ENCODE measurements at places on chromosomes 12 and 14. TPM values are rescaled to one million over a fixed set of nuclear protein-coding genes. Genes with fewer than 3 reads are reported as not detected.

- no peak overlapping the region for H3K4me3 ChIP-seq
- DNase-seq = no peak
- H3K4me1 ChIP-seq = no peaks in the 10 kb centered on the region
- H3K27ac ChIP-seq = no peak overlapping the region
- H3K27me3 ChIP-seq = no peaks in the 10 kb centered on the region
- no peaks in the 10 kb centered on the region for H3K36me3 ChIP-seq
These were observed 140.3 kb downstream of the SLC38A6 start for GRCh38 chr14:61121355-61121787.

DNA sequence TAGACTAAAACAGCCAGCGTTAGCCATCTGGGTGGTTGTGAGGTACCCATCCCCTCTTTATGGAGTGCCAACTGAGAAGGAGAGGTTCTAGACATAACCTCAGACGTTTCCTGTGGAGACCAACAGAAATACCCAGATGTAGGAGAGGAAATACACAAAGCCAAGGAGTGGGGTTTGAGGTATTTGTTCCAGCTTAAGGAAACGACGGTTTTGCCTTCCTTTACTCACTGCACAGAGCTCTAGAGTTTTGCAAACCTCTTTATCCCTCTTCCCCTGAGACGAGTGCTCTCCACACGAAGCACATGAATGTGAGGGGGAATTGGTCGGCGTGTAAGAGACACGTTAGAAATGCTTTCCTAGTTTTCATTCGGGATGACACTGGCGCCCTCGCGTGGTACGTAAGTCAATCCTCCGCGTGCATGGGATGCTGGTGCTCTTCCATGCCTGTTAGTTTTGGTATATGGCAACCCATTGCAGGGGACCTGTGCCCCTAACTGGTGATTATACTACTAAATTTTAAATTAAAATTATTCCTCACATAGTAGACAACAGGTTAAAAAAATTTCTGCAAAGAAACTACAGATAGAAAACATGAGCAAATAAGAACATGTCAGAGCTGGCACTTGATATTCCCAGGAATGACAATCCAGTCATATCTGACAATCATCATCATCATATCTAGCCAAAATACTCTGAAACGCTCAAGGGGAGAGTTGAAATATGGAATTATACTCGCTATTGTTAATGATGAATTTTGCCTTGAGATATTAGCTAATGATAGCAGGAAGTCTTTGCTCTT is 121.7 kb downstream of the PPM1H start:
- peaks cover 3% of the 10 kb centered on the region for H3K4me1 ChIP-seq
- no peak for DNase-seq
- H3K27me3 ChIP-seq = peaks cover 5% of the 10 kb centered on the region
- H3K4me3 ChIP-seq = no peak overlapping the region
- no peaks in the 10 kb centered on the region for H3K36me3 ChIP-seq

- DNase-seq = no peak
- no peak overlapping the region for H3K4me3 ChIP-seq
- no peaks in the 10 kb centered on the region for H3K4me1 ChIP-seq
These were observed 502.3 kb upstream of the RGS6 start for GRCh38 chr14:71429902-71430301.

DNA sequence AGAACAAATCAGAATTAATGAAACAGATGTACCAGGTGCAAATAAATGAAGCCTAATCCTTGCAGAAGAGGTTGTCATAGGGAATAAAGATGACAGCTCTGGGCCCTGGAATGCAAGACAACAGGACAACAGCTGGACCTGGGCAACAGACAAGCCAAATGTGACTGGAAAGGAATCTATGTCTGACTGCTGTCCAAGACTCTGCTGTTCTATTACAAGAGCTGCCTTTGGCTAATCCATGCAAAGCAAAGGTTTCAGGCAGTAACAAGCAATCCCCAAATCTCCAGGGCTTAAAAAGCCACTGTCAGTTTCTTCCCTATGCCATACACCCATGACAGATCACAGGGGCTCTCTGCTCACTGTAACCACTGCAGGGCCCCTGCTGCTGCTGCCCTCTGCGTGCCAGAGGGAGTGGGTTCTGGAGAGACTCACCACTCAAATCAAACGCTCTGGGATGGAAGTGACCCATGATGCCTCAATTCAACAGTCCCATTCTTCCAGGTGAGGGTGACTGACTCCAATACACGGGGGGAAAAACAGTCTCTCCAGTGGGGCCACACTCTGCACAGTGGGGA is 218.9 kb upstream of the SFSWAP start:
- no peaks in the 10 kb centered on the region for H3K4me1 ChIP-seq
- DNase-seq = no peak
- no peak overlapping the region for H3K27ac ChIP-seq
- H3K4me3 ChIP-seq = no peak overlapping the region

- no peak overlapping the region for H3K27ac ChIP-seq
- no peaks in the 10 kb centered on the region for H3K36me3 ChIP-seq
- no peak overlapping the region for H3K4me3 ChIP-seq
- peaks cover 48% of the 10 kb centered on the region for H3K27me3 ChIP-seq
- H3K4me1 ChIP-seq = peaks cover 8% of the 10 kb centered on the region
These were observed 16.5 kb upstream of the FIGNL2 start for GRCh38 chr12:51864833-51865670.

GRCh38 chr12:14828892-14829291 is 14.4 kb downstream of the ART4 start:
- no peaks in the 10 kb centered on the region for H3K36me3 ChIP-seq
- H3K4me3 ChIP-seq = no peak overlapping the region
- no peak overlapping the region for H3K27ac ChIP-seq
- no peak for DNase-seq
- H3K27me3 ChIP-seq = no peaks in the 10 kb centered on the region

DNA sequence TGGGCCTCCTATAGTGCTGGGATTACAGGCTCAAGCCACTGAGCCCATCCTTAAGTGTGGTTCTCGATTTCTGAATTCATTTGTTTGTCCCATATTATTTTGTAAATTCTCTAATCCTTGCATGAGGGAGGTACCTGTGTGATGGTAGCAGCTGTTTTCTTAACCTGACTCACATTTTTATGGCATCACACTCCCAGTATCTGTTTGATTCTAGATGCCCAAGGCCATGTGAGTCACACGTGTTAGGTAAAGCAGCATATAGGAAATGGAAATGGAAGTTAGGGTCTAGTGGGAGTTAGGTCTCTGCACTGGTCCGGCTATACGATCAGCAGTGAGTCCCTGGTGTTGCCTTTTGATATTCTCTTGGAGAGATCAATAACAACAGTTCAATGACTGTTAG is 198.1 kb downstream of the ERC1 start:
- no peak for DNase-seq
- no peak overlapping the region for H3K27ac ChIP-seq
- no peaks in the 10 kb centered on the region for H3K36me3 ChIP-seq
- H3K27me3 ChIP-seq = no peaks in the 10 kb centered on the region
- H3K4me3 ChIP-seq = no peak overlapping the region

DNA sequence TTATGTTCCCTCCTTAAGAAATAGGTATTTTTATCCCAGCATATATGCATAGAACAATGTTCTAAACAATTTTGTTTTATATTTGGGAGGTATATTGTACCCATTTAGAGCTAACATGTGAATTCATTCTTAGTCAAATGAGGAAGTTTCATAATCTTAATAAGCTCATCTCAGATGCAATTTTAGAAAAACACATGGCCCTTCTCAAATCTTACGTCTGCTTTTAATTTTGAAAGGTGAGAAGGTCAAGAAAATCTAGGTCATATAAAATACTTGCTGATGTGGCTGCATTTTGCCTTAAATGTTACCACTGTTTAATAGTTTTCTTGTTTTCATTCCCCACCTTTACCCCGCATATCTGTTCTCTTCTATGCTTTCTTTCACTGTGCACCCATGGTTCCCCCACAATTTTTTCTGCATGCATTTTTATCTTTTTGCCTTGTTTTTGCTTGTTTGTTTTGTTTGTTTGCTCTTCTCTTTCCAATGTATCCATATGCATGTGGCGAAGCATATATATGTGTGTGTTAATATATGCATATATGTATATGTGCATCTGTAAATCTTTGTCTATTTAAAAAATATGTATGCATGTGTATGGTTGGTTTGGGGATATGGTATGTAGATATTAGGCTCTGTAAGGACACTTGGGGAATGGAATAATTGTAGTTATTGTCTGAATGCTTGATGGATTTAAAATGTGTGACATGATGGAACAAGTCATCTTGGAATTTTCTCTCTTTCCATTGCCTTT is 317.1 kb downstream of the BCAT1 start:
- no peak overlapping the region for H3K4me3 ChIP-seq
- DNase-seq = no peak
- no peaks in the 10 kb centered on the region for H3K36me3 ChIP-seq
- H3K4me1 ChIP-seq = no peaks in the 10 kb centered on the region
- H3K27me3 ChIP-seq = no peaks in the 10 kb centered on the region

- peaks cover 9% of the 10 kb centered on the region for H3K4me1 ChIP-seq
- no peaks in the 10 kb centered on the region for H3K27me3 ChIP-seq
- DNase-seq = no peak
- no peaks in the 10 kb centered on the region for H3K36me3 ChIP-seq
- H3K4me3 ChIP-seq = no peak overlapping the region
- no peak overlapping the region for H3K27ac ChIP-seq
These were observed 31.7 kb upstream of the SLC38A2 start for GRCh38 chr12:46404225-46404631.

DNA sequence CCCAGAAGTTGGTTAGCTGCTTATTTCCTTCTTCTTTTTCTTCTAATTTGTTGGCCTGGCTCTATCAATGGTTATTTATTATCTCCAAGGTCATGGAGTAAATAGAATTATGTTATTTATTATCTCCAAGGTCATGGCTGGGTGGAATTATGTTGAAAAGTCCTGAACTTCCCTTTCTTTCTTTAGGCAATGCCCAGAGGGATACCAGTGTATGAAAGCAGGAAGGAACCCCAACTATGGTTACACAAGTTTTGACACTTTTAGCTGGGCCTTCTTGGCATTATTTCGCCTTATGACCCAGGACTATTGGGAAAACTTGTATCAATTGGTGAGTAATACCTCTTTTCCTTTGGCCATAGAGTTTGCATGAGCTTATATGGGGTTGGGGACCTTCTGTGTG is 111.6 kb downstream of the SCN8A start:
- H3K4me3 ChIP-seq = no peak overlapping the region
- DNase-seq = no peak
- H3K36me3 ChIP-seq = no peaks in the 10 kb centered on the region
- no peaks in the 10 kb centered on the region for H3K4me1 ChIP-seq
- no peaks in the 10 kb centered on the region for H3K27me3 ChIP-seq

DNA sequence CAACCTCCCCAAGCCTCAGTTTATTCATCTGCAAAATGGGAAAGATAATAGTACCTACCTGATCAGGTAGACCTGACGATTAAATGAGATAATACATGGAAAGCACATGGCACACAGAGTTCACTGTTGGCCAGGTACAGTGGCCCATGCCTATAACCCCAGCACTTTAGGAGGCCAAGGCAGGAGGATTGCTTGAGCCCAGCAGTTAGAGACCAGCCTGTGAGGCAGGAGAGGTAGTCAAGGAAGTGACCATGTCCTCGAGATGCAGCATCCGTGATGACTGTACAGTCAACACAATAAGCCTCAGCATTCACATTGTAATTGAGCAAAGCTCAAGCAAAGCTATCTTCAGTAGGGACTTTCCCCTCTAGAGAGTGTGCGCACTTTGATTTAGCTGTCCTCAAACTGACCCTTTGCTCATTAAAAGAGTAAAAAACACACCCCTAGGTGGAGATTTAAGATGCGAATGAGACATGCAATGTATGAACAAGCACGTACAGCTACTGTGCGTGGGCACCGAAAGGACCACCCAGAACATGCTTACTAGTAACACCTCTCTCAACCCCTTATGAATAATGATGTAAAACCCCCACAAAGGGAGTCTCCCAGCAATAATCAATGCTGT is 9.9 kb downstream of the ISCU start:
- no peak overlapping the region for H3K27ac ChIP-seq
- no peak overlapping the region for H3K4me3 ChIP-seq
- DNase-seq = no peak
- H3K4me1 ChIP-seq = peaks cover 53% of the 10 kb centered on the region

DNA sequence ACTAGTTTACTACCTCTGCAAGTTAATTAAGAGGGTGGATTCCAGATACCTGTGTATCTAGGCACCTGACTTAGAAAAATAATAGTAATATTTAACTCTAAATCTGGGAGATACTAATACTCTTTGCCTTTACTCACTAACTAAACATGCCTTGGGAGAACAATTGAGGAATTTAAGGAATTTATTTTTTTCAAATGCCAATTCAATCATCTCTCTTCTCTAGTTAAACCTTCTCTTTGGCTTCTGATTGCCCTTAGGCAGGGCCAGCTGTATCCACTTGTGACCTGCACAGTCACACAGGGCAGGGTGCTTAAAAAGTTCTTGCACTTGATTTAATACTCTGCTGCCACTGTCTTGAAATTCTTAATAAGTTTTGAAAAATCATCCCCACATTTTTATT is 142.4 kb downstream of the PLCZ1 start:
- no peaks in the 10 kb centered on the region for H3K4me1 ChIP-seq
- H3K36me3 ChIP-seq = no peaks in the 10 kb centered on the region
- H3K4me3 ChIP-seq = no peak overlapping the region

- no peak overlapping the region for H3K27ac ChIP-seq
- H3K4me3 ChIP-seq = no peak overlapping the region
- no peaks in the 10 kb centered on the region for H3K4me1 ChIP-seq
- H3K27me3 ChIP-seq = no peaks in the 10 kb centered on the region
- no peak for DNase-seq
- no peaks in the 10 kb centered on the region for H3K36me3 ChIP-seq
These were observed 51.2 kb downstream of the GLRX5 start for GRCh38 chr14:95585953-95586620.

Gene NYNRIN
- 0.02 TPM for total RNA-seq

Gene OAS1
- total RNA-seq = 4.5 TPM

Gene AKAP5
- 3.1 TPM for total RNA-seq

Gene NR1H4
- not detected for total RNA-seq

Gene JDP2
- 0.24 TPM for total RNA-seq
